ENCODE measurements at places on chromosomes 1 and 21.

DNA sequence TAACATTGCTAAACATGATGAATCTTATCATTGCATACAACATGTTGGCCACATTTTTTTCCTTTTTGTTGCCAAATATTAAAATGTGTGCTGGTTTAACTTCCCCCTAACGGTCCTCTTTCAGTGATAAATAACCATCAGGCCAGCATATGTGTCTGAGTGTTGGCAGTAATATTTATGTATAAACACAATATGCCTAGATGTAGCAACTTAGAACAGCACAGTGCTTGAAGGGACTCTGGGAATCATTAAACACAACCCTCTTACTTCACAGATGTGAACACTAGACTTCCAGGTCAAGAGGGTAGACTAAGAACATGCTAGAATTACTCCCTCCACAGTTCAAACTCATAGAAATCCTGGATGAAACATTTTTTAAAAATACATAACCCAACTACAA lies 581.8 kb downstream of the PLPP3 start:
- DNase-seq: no peak

DNA sequence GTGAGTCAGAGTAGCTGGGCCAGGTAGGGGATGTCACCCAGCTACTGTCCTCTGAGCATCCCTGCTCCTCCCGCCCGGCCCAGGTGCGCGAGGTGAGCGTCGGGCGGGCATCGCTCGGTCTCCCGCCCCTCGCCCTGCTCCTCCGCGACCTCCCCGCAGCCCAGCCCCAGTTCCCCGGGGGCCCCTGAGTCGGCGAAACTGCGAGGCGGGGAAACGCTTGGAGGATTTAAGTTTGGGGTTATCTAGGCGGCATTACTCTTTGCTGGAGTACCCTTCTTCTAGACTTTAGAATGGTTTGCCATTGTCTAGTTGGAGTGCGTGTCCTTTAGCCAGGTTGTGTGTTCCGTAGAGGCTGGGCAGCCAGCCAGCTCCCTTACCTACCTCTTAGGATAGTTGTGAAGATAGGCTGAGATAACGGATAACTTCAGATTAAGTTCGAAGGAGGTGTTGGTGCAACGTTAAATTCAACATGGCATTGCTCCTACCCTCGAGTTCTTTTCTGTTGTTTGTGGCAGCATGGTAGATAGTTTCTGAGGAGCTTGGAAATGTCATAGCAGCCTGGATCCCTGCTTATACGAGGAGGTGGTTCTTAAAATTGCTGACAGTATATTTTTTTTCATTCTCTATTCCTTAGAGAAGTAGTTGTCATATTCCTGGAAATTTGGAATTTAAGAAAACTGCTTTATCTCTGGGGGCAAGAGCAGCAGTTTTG lies 697 bp downstream of the AGO3 start:
- DNase-seq: no peak

DNA sequence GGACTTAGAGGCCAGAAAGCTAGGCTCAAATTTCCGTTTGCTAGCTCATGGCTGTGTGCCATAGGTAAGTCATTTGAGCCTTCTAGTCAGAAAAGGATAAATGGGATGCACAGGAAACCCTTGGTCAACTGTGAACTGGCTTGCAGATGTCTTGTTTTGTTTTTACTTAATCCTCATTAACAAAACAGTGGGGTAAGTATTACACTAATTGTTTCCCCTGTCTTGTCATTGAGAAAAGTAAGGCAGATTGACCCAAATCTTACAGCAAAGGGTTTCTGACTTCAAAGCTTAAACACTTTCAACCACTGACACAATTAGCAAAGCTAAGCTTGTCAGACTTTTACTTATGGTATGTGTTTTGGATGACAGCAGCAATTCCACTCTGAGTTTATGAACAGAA lies 291.3 kb downstream of the NTNG1 start:
- DNase-seq: no peak

DNA sequence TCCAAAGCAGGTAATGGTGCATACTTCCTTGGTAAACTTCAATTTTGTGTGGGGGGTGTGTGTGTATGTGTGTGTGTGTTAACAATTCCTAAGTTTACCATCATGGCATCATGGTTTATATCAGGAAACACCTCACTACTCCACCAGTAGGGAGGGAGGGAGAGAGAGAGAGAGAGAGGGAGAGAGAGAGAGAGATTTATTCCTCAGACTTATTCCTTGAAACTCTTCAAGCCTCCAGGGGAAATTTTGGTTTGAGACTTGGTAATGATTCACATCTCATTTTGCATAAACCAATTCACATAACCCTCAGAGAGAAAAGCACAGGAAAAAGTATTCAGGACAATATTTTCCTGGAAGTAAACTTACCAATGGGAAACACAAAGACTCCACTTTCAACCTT lies 115.0 kb downstream of the TTLL7 start:
- DNase-seq: no peak

GRCh38 chr1:66493731-66494130 lies 40.2 kb upstream of the SGIP1 start:
- no peak for DNase-seq

- no peak for DNase-seq
These were observed 1.1 kb downstream of the IL24 start for GRCh38 chr1:206898089-206898914.

- DNase-seq: no peak
These were observed 26.6 kb downstream of the AK4 start for GRCh38 chr1:65174585-65174984.

GRCh38 chr1:22830757-22831340 lies 120.2 kb downstream of the EPHB2 start:
- no peak for DNase-seq

- DNase-seq: peak; percentile 36
These were observed 10.9 kb downstream of the TNFRSF25 start for GRCh38 chr1:6454856-6455751.

DNA sequence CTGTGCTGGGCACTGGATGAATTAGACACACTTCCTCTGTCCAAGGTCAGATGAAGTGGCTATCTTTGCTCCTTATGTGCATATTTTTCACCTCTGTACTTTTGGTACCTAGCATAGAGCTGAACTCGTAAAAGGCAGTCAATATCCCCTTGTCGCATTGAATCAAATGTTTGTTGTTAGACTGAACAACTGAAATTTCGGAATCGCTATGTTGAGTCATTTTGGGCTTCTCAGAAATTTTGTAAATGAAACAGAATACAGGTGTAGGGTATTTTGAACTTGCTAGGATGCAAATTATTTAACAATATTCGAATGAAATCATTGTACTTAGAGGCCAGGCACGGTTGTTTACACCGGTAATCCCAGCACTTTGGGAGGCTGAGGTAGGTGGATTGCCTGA lies 48.0 kb downstream of the PDE4B start:
- DNase-seq: no peak

DNA sequence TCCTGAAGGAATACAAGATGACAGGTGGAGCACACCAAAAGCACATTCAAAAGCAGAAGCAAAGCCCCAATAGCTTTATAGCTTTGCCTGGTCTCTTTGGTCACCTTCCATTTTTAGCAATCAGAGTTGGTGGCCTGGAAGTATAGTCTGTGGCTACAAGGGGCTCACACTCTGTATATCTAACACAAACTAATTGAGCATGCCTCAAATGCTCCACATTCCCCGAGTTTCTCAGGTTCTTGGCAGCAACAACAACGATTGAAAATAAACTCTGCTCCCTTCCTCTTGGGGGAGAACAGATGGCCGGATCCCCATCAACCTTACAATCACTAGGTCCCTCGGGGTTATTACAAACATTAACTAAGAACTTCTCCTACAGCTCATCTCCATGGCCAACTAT lies 24.9 kb upstream of the TADA1 start:
- no peak for DNase-seq

GRCh38 chr1:91610789-91611188 lies 110.1 kb downstream of the CDC7 start:
- DNase-seq: no peak

DNA sequence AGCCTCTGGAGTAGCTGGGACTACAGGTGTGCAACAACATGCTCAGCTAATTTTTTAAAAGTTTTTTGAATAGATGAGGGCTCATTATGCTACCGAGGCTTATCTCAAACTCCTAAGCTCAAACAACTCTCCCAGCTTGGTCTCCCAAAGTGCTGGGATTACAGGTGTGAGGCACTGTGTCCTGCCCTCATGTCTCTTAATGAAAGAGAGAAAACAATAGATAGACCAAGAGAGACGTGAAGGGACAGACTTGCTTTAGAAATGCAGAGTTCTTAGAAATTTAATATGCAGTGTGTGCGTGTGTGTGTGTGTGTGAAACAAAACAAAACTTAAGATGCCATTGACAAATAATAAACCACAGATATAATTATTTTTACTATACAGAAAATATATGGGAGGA lies 105.2 kb downstream of the ST3GAL3 start:
- DNase-seq: no peak

DNA sequence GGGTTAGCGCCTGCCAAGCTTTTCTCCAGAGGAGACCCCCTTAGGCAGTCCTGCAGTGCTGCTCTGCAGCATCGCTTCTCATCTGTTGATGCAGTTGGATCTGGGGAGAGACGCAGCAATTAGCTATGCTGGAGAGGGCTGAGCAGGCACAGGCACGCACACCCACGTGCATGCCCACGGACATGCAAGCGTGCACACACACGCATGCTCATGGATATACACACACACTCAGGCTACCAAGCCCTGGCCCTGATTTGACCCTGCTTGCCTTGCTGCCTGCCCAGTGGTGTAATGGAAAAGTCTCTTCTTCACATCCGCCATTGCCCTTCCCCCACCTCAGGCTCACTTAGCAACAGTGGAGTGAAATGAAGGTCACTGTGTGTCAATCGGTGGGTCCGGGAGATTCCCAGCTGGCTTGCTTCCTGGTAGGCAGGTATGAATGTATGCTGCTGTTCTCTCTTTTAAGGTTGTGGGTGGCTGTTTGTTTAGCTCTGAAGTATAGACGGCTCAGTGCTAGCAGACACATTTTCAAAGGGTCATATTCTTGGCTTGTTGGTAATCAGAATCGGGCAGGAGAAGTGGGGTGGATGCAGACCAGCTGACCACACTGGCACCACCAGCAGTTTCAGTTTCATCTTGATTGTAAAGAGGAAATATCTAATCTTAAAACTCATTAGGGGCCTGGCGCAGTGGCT lies 9.5 kb downstream of the ATP1B1 start:
- DNase-seq: no peak

GRCh38 chr1:205528887-205529825 lies 24.7 kb downstream of the CDK18 start:
- peak; percentile 87 for DNase-seq

- no peak for DNase-seq
These were observed 70.5 kb upstream of the CNIH3 start for GRCh38 chr1:224545571-224545970.

DNA sequence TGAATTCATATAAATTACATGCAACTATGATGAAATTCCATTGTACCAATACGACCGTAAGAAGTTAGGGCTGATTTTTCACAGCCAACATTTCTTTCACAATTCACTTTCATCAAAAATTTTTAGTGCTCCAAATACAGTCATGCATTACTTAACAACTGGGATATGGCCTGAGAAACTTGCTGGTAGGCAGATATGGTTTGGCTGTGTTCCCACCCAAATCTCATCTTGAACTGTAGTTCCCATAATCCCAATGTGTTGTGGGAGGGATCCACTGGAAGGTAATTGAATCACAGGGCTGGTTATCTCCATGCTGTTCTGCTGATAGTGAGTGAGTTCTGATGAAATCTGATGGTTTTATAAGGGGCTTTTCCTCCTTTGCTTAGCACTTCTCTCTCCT lies 244.4 kb downstream of the AKT3 start:
- no peak for DNase-seq
